ENCODE measurements at places on chromosomes 12 and 14.
A peak's percentile ranks its signal among the peaks of the same experiment; 100 is the strongest.

DNA sequence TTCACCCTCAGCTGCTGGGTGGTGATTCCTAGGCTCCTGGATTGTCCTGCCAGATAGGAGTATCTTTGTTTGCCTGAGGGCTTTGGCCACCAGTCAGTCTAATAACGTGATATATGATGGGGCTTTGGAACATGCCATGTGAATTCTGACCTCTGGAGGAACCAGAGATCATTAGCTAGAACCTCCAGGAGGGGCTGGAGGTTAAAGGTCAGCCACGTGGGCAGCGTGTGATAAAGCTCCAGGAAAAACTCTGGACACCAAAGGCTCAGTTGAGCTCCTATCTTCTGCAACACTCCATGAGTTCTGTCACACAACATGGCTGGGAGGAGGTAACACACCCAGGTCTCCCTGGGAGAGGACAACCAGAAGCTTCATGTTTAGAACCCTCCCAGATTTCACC, 251.1 kb downstream of the DAD1 start:
- no peak for DNase-seq

GRCh38 chr12:630656-631632, 32.3 kb downstream of the NINJ2 start:
- DNase-seq: no peak

DNA sequence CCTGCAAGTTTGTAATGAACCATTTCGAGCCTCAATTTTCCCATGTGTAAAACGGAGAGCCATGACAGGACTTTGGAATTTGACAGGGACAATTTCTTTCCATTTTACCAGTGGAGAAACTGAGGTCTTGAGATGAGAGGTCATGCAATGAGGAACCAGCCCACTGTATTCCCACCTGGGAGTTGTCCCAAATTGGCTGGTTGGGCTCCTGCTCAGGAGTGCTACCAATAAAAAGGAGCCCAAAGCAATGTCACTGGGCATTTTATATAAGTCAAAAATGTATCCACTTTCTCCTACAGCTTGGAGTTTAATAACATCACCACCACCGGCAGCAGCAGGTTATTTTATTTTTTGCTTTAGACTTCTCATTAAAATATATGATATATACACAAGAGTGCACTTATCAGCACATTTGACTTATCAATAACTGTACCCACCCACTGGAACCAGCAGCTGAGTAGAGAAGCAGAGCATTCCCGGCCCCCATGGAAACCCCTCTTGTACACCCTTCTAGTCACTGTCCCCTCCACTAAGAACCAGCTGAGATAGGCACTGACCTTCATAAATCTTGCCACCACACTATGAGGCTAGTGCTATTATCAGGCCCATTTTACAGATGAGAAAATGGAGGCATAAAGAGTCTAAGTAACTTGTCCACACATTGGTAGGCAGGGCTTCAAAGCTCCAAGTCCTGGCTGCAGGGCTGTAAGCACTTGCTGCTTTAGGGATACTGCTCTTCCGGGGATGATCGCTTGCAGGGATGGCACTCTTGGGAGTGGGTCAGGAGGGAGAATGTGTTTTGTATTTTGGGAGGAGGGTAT, 25.3 kb upstream of the RBM19 start:
- no peak for DNase-seq

GRCh38 chr14:20435582-20436362, at the start of gene KLHL33:
KLHL33 (minus strand) TSS chr14:20436166; CDS start chr14:20435811, 355 bp downstream.
- DNase-seq: no peak

GRCh38 chr14:60561845-60562746, 53.1 kb downstream of the SIX6 start:
- peak; percentile 26 for DNase-seq

- DNase-seq: no peak
Observed at GRCh38 chr14:69027242-69027913, 48.3 kb upstream of the ACTN1 start.

- DNase-seq: no peak
Observed at GRCh38 chr14:43249116-43249515, 1258.0 kb downstream of the FSCB start.

- DNase-seq: no peak
Observed at GRCh38 chr12:96130396-96131059, 63.6 kb upstream of the ELK3 start.

DNA sequence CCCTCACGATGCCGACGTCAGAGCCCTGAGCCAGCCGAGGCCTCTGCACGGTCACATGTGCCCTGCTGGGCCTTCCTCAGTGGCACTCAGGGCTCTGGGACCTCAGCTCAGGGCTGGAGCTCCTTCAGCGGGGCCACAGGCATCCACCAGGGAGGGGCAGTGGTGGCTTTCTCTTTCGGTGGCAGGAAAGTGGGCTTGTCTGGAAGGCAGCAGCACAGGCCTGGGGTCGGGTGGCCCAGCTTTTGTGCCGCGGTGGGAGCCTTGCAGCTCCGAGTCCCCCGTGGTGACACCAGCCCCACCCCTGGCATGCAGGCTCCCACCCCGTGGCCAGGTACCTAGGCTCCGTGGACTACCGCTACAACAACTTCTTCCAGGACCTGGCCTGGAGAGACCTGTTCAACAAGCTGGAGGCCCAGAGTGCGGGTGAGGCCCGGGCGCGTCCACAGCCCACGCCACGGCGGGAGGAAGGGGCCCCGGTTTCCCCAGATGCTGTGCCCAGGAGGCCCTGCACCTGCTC, 14.2 kb upstream of the TEX22 start:
- DNase-seq: no peak

DNA sequence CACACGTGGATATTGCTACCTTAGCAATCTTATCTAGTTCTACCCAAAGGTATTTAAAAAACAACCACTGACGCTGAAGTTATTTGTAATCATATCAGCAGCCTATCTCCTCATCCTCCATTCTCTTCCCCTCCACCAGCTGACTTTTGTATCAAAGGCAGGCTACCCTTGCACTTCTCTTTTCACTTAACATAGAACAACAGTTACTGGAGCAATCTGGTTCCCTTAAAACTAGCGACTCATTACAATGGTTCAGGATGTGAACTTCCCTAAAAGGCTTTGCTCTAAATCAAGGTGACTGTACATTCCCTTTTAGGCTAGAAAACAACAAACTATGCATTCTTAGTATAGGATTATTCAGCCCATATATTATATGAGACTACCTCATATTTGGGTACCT, 404.7 kb downstream of the APAF1 start:
- no peak for DNase-seq

DNA sequence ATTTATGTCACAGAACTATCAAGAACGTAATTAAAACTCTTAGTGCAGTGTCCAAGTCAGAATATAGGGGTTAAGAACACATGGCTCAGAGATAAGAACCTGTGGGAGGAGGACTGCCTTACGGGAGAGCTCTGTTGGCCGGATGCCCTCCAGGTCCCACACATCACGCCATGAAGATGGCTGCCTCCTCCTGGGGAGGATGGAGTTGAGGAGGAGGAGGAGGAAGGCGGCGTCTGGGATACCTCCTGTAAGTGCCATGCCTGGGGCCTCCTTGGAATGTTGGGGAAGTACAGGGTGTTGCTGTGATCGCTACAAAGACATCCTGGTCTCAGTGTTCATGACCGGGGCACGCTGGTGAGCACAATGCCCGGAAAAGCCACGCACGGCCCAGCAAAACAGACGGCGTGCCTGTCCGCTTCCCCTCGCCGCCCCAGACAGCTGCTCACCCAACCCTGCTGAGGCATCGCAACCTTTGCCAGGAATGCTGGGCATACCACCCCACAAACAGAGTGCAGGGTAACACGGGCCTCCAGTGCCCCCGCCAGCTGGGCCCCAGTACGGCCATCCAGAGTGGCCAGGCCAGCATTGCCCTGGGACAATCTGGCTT, 28.7 kb upstream of the CD9 start:
- no peak for DNase-seq
